ENCODE measurements at places on chromosomes 5 and 9.

GRCh38 chr5:585556-585955 lies 26.6 kb upstream of the CEP72 start:
- DNase-seq = no peak
- peaks cover 4% of the 10 kb centered on the region for H3K27me3 ChIP-seq
- H3K36me3 ChIP-seq = no peaks in the 10 kb centered on the region
- no peaks in the 10 kb centered on the region for H3K4me1 ChIP-seq

DNA sequence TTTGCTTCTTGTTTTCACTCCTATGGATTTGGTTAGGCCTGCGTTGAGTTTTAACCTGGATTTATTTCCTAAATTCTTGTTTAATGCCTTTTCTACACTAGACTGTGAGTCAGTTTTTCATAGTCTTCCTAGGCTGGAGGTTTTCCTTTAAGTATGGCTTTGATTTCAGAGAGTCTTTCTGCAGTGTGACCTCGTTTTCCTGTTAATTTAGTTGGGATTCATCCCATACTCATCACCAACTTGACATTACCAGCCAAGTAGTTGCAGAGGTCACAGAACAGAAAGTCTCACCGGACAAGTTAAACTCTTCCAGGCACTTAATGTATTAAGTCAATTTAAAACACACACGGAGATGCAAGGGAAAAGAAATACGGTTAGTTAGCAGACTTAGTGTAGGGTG lies 29.7 kb upstream of the AUH start:
- no peak for DNase-seq
- no peaks in the 10 kb centered on the region for H3K4me1 ChIP-seq
- H3K27ac ChIP-seq = no peak overlapping the region
- no peaks in the 10 kb centered on the region for H3K36me3 ChIP-seq
- H3K27me3 ChIP-seq = no peaks in the 10 kb centered on the region

- no peaks in the 10 kb centered on the region for H3K36me3 ChIP-seq
- H3K4me3 ChIP-seq = no peak overlapping the region
- no peak for DNase-seq
- H3K4me1 ChIP-seq = no peaks in the 10 kb centered on the region
These were observed 11.9 kb downstream of the LCN1 start for GRCh38 chr9:135533113-135533512.

DNA sequence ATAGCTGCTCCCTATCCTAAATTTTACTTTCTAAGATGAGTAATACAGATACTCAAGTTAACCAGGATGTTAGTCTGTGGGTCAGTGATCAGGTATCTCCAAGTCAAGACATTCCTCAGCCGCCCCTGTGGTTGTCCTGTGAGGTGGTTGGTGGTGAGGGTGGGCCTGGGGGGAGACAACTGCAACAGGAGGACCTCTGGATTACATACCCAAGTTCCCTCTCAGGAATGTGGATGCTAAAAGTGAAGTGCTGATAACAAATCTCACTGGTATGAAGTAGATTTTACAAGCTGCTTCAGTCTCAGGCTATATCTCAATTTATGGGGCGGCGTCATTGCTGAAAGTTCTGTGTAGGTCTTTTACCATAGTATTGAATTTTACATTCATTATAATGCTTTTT lies 38.3 kb downstream of the SLC1A3 start:
- DNase-seq = no peak
- H3K27me3 ChIP-seq = no peaks in the 10 kb centered on the region
- no peak overlapping the region for H3K4me3 ChIP-seq
- H3K4me1 ChIP-seq = no peaks in the 10 kb centered on the region

GRCh38 chr5:71601222-71602026 lies 14.3 kb downstream of the MCCC2 start:
- no peaks in the 10 kb centered on the region for H3K4me1 ChIP-seq
- H3K36me3 ChIP-seq = peaks cover 22% of the 10 kb centered on the region
- no peak overlapping the region for H3K4me3 ChIP-seq
- DNase-seq = no peak

DNA sequence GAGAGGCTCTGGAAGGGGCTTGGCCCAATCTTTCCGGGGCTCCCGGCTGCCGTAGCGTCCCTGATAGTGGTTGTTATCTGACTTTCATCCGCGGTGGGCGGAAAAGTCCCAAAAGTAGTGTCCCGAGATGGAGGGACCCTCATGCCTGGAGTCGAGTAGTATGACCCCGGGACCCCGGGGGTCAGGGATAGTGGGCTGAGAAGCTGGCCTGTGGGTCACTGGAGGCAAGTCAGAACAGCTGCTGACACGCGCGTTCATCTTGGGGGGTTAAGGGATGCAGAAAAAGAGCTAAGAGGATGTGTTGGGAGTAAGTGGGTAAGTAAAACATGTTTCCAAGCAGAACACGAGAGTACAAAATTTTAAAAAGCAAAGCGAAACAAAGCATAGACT lies 123.4 kb downstream of the TMEM161B start:
- H3K27me3 ChIP-seq = peaks cover 20% of the 10 kb centered on the region
- peak overlapping the region; percentile 1 for H3K4me3 ChIP-seq
- H3K36me3 ChIP-seq = no peaks in the 10 kb centered on the region
- peak overlapping the region; percentile 95 for H3K27ac ChIP-seq
- peak; percentile 53 for DNase-seq

DNA sequence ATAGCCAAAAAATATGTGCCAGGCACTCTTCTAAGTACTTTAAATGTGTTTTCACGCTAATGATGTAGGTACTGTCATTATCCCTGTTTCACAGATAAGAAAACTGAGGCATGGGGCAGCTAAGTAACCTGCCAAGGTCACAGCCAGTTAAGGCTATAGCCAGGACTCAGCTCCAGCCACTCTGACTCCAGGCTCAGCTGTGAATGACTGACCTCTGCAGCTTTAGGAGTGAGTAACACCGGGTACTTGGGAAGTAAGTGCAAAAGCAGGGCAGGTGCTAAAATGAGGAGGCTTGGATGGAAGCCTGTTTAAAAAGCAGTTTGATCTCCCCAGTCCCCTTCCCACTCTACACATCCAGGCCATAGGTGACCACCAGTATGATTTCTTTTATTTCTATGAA lies 10.6 kb upstream of the SHC3 start:
- H3K27me3 ChIP-seq = no peaks in the 10 kb centered on the region
- no peaks in the 10 kb centered on the region for H3K4me1 ChIP-seq
- no peak for DNase-seq
